Activated naive CD8-positive, alpha-beta T cell treated with anti-CD3 and anti-CD28 coated beads, Interleukin-2, amount 10 ng/mL, durations not matched to agents 7 days and 5 days (primary cell): ENCODE measurements at places on chromosomes 5 and 9.

DNA sequence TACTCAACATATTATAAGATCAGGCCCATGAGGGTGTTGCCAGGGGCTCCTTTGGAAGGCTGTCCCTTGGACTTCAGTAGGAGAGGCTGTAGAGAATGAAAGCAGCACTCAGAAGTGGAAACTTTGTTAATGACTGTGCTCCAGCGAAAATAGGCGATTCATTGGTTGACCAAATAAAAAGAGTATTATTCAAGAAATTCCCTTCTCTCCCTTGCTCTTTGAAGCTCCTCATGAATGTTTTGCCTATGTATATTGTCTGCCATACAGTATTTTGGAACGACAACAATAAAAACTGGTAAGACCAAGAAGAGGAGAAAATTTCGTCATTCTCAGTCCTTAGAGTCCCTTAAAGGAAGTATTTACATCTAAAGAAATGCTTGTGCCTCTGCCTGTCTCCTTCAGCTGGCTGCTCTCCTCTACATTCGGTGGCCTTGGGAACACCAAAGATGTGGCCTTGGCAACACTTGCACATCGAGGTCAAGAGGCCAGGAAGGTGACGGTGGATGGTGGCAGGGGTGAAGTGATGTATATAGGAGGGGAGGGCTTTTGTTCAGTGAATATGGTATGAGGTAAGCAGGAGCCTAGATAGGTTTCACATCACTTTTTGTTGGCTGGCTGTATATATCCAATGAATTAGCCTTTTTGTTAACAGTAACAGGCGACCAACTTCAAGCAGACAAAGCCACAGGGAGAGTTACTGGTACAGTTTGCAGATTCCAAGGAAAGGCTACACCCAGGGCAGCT is 95.0 kb upstream of the ACTBL2 start:
- no peak for DNase-seq

DNA sequence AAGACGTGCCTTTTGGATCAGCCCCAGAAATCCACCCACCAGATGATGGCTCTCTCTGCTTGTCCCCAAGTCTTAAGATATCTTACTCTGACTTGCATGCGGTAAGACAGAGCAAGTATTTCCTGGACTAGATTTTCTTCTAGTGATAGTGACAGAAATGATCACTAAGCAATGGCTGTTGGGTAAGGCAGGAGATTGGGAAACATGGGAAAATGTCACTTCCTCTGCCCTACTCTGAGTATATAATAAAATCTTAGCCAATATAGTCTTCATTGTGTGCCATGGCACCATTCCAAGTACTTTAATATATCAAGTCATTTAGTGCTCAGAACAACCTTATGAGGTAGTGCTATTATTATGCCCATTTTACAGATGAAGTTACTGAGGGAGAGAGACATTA is 31.0 kb upstream of the GNA14 start:
- DNase-seq = no peak

DNA sequence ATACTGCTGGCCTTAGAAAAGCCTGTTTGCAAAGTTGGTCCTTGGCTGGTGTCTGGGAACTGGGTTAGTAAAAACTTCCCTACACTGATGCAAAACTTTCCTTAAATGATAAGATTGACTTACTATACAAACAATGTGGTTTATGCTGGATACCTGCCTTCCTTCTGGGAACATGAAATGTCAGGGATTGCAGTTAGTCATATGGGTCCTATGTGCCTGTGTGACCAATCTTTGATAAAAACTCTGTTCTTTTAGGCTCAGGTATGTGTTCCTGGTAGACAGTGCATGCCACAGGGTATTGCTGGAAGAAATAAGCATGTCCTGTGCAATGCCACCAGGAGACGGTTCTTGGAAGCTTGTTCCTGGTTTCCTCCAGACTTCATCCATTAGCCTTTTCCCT is 173.3 kb downstream of the RMI1 start:
- no peak for DNase-seq

- DNase-seq = no peak
These were observed 33.3 kb downstream of the PARP8 start for GRCh38 chr5:50699737-50700136.

DNA sequence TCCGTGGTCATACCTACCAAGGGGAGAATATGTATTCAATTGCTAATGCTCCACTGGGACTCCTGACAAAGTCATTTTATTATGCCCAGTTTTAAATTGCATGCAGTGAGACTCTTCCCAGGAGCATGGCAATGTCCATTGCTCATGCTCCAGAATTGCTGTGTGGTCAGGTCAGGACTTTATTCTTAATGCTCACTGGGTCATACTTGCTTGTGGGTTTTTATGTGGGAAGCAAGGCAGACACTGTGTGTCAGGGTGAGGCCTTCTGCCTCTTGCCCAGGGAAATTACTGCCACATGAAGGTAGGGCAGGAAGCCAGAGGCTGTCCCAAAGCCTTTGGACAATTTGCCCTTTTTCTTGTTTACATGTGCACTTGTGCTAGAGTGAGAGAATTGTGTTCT is 164.6 kb upstream of the MEF2C start:
- no peak for DNase-seq

GRCh38 chr5:124927735-124928134 is 181.3 kb upstream of the ZNF608 start:
- no peak for DNase-seq
